ENCODE measurements at places on chromosomes 1 and 21.

DNA sequence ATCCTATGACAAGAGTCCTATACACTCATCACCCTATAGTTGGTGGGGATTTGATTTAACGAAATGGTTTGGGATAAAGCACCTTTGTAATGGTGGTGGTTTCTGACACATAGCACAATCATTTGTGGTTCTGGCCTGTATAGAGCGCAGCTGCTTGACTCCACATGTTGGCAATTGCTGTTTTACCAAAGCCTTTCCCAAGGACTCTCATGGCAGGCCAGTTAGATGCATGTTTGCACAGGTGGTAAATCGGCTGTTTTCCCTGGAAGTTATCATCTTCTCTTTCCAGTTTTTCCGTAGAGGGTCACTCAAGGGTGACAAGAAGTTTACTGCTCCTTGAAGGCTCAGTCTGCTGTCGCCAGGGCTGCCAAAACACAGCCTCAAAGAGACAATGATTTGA is 17.1 kb upstream of the XPR1 start:
- DNase-seq: no peak

- peak; percentile 16 for DNase-seq
Measured at GRCh38 chr1:212132025-212132424, 96.5 kb downstream of the DTL start.

DNA sequence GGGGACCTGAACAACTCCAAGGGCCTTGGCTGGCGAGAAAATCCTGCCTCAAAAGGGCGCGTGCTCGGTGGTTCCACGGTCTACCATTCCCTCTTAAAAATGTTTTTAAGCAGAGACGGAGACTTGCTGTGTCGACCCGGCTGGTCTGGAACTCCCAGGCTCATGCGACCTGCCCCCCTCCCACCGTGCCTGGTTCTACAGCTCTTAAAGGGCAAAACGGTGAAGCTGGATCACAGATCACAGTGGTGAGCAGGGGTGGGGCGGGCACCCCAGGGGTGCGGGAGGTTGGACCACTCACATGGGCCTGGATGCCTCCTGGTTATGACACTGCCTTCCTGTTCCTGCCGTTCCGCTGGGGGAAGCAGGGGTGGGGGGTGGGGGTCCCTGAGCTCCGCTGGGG is 4.2 kb upstream of the C1orf159 start:
- DNase-seq: no peak

GRCh38 chr1:245172829-245173228 is 18.0 kb downstream of the KIF26B start:
- DNase-seq: no peak

DNA sequence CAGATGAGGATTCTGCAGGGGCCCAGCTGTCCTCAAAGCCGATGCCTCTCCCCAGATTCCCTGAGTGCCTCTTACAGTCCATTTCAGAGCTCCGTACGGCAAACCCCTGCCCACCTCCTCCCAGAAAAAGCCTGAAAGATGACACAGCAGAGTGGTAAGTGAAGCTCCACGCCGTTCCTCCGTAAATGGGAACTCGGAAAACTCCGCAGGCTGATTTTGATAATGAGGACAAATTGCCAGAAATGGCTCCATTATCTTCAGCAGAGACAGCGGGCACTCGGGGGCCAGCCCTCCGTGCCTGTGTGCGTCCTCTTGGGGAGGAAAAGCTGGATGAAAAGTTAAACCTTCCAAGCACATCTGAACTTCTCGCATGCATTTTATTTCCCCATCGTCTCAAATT is 81.1 kb downstream of the NPHP4 start:
- no peak for DNase-seq

- DNase-seq: no peak
Measured at GRCh38 chr1:228379666-228380065, 27.0 kb downstream of the TRIM11 start.

- DNase-seq: no peak
Measured at GRCh38 chr1:228101994-228102790, 933 bp downstream of the C1orf35 start.

- no peak for DNase-seq
Measured at GRCh38 chr1:236821091-236821627, 26.1 kb downstream of the MTR start.

- no peak for DNase-seq
Measured at GRCh38 chr1:222933273-222933672, 118.4 kb downstream of the DISP1 start.

DNA sequence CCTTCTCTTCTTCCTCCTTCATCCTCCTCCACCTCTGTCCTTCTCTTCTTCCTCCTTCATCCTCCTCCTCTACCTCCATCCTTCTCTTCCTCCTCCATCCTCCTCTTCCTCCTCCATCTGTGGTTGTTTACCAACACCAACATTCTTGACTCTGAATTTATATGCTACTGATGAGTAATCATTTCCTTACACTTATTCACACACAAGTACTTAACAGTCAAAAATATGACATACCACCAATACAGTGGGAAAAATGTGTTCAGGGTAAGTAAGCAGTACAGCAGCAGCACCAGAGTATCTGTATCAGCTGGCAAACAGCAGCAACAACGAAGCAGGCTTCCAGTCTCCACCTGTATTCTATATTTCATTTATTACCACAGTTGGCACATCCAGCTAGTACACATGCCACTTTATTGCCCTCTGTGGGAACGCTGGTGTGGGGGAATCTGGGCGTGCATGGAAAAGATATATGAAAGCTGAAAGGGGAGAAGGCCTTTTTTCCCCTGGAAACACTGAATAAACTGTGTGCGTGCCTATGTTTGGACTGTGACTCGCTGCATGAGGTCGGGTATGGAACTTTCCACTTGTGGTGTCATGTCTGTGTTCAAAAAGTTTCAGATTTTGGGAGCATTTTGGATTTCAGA is 16.0 kb downstream of the ADSS2 start:
- DNase-seq: peak; percentile 10

GRCh38 chr21:33690874-33691273 is 48.6 kb downstream of the ITSN1 start:
- DNase-seq: no peak

GRCh38 chr1:173864179-173864867 is 3.5 kb downstream of the GAS5 start:
- no peak for DNase-seq

DNA sequence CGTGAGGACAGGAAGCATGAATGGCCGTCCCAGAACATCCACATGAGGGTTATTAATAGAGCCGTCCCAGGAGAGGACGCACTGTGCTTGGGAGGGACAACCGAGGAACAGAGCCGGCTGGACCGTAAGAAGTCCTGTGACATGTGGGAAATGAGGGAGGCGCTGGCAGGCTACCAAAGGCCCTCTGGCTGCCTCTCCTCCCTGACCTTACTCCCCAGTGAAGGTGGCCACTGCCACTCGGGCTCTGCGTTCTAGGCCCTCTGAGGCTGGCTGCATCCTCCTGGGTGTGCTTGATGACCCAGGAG is 15.5 kb upstream of the NPPB start:
- no peak for DNase-seq

GRCh38 chr1:22101995-22102394 is 40.9 kb downstream of the WNT4 start:
- no peak for DNase-seq

GRCh38 chr1:241457421-241457820 is 62.1 kb downstream of the FH start:
- DNase-seq: no peak

DNA sequence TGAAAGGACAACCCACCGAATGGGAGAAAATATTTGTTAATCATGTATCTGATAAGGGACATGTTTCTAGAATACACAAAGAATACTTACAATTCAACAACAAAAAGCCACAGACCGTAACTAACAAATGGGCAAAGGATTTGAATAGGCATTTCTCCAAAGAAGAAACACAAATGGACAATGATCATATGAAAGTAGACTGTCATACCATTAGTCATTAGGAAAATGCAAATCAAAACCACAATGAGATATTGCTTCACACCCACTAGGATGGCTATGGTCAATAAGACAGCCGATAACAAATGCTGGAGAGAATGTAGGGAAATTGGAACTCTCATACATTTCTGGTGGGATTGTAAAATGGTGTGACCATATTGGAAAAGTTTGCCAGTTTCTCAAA is 367.2 kb upstream of the SGIP1 start:
- no peak for DNase-seq

GRCh38 chr1:108863984-108864383 is 7.1 kb upstream of the AKNAD1 start:
- DNase-seq: no peak

DNA sequence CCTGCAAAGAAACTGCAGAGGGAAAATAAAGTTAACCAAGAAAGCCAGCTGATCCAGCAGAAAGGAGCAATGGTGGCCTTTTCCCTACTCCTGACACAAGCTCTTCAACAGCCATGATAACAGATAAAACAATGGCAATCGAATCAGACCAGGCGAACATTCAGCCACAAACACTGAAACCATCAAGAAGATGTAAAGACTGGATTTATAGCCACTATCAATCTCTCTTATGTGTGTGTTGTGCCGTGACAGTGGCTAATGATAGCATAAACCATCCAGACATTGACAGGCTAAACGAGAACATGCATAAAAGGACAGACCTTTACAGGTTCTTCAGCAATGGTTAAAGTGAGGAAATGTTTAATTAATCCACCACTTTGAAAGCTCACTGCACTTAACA is 78.1 kb upstream of the RAB4A start:
- DNase-seq: no peak

GRCh38 chr1:179303200-179303785 is 9.7 kb downstream of the SOAT1 start:
- no peak for DNase-seq

DNA sequence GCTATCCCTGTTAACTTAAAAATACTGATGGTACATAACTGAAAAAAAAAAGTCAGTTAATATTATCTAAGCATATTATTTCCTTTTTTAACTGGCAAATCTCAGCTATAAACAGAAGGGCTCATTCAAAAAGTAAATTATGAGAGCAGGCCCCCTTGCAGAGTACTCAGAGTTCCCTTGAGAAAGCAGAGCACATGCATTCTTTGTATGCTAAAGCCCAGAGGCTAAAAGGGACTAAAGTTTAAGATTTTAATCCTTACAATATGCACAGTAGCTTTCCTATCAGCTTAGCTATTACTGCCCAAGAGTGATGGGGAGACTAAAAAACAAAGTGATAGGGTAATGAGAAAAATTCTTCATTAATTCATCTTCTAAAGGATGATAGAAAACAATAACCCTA is 18.5 kb downstream of the SLC16A1 start:
- DNase-seq: no peak

GRCh38 chr1:174828264-174828663 is 171.5 kb upstream of the CACYBP start:
- DNase-seq: no peak

- DNase-seq: no peak
Measured at GRCh38 chr1:67844988-67845387, 11.7 kb upstream of the GNG12 start.

GRCh38 chr1:185573677-185574076 is 160.5 kb upstream of the HMCN1 start:
- no peak for DNase-seq

DNA sequence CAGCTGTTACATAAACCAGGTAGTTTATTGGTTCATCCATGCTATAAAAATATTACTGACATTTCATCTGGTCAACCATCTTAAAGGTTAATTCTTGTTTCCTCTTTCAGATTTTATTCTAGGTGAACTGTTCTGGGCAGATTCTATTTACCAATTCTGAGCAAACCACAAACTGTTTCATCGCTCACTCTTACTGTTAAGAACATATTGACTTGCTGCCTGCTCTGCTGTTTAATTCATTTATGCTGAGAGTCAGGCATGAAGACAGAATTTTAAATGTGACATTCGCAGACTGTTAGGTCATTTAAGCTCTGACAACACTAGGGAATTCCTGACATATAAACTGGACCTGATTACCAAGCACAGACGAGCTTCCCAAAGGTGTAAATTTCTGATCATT is 98.3 kb downstream of the PIGK start:
- no peak for DNase-seq

- DNase-seq: no peak
Measured at GRCh38 chr1:25743164-25744139, 56.5 kb upstream of the SELENON start.

DNA sequence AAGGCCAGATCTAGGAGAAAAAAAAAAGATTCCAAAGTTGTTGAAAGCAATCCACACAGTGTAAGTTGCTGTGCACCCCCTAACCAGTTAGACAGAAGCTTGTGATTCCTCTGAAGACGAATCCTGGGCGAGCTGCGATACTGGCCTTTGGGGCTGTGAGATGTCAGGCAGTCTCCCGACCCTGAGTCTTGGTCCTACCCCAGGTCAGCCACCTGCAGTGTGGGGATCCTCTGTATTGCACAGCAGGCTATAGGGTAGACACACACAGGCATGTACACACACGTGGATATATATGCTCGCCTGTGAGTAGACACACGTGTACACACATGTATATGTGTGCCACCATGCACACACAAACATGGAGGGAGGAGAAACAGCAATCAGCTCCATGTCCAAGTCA is 12.9 kb downstream of the ACTRT2 start:
- no peak for DNase-seq
